ENCODE measurements at places on chromosomes 5 and 9. TPM values are rescaled to one million over a fixed set of nuclear protein-coding genes. Genes with fewer than 3 reads are reported as not detected.

FGF1 gene
- total RNA-seq: not detected

CCL27 gene
- not detected for total RNA-seq

LARP1 gene
- total RNA-seq: 196 TPM

TXN gene
- 175 TPM for total RNA-seq

PROB1 gene
- 2.6 TPM for total RNA-seq

FBP2 gene
- not detected for total RNA-seq

CCDC69 gene
- 63.3 TPM for total RNA-seq

SLC44A1 gene
- total RNA-seq: 10.6 TPM

PLPPR1 gene
- not detected for total RNA-seq

All from activated naive CD4-positive, alpha-beta T cell treated with anti-CD3 and anti-CD28 coated beads, Interleukin-2, amount 10 ng/mL, durations not matched to agents 5 hours and 36 hours (primary cell).